Nephron progenitor cell (in vitro differentiated cells): ENCODE measurements at places on chromosomes 2 and 18.

DNA sequence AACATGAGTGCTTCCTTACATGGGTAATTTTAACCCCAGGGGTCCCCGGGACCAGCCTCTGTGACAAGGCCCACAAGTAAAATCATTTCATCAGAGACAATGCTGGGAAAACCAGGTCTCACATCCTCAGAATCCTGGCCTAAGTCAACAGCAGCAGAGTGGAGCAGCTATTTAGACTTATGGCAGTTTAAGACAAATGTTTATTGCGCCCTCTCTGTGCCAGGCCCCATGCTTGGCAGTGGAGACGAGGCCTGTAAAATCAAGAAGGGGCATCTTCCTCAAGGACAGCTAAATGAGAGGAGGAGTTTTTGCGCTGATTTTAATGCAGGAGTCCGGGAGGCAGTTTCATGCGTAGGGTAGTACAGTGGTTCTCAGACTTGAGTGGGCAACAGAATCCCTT is 56.0 kb upstream of the ACAA2 start:
- no peak for DNase-seq

GRCh38 chr2:120814352-120814751 is 78.7 kb downstream of the GLI2 start:
- DNase-seq, result no peak

- DNase-seq, result no peak
Observed at GRCh38 chr2:610491-610890, 66.7 kb downstream of the TMEM18 start.

DNA sequence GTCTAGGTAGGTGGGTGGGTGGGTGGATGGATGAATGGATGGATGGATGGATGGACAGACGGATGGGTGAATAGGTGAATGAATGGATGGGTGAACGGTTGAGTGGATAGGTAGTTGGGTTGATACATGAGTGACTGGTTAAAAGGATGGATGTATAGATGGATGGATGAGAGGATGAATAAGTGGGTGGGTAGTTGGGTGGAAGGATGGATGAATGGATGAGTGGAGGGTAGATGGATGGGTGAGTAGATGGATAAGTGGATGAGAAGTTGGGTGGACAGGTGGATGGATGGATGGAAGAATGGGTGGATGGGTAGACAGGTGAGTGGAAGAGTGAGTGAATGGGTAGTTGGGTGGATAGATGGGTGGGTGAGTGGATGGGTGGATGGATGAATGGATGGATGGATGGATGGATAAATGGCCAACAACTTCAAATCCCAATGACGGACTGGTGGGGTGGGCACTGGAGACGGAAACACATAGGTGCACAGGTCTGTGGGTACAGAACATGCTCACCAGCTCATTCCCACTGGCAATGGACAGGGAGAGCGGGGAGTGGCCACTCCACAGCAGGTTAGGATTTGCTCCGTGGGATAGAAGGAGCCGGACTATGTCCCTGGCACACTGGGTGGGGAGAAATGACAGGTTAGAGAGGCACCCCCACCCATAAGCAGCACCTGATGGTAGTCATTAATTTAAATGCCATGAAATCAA is 48.8 kb downstream of the ANKMY1 start:
- DNase-seq, result no peak

- no peak for DNase-seq
Observed at GRCh38 chr2:101011152-101011551, 9.1 kb downstream of the RPL31 start.

DNA sequence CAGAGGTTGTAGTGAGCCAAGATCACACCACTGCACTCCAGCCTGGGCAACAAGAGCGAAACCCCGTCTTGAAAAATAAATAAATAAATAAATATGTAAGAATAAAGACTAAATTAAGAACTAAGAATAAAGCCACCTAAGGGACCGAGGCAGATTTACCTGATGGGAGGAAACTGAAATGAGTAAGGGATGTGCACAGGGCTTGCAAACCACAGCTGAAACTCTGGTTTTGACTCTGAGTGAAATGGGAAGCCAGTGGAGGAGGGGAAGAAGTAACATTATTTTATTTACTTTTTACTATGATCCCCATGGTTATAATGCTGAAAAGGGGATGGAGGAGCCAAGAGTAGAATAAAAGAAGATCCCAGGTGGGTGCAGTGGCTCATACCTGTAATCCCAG is 107.3 kb downstream of the CABYR start:
- DNase-seq, result no peak

DNA sequence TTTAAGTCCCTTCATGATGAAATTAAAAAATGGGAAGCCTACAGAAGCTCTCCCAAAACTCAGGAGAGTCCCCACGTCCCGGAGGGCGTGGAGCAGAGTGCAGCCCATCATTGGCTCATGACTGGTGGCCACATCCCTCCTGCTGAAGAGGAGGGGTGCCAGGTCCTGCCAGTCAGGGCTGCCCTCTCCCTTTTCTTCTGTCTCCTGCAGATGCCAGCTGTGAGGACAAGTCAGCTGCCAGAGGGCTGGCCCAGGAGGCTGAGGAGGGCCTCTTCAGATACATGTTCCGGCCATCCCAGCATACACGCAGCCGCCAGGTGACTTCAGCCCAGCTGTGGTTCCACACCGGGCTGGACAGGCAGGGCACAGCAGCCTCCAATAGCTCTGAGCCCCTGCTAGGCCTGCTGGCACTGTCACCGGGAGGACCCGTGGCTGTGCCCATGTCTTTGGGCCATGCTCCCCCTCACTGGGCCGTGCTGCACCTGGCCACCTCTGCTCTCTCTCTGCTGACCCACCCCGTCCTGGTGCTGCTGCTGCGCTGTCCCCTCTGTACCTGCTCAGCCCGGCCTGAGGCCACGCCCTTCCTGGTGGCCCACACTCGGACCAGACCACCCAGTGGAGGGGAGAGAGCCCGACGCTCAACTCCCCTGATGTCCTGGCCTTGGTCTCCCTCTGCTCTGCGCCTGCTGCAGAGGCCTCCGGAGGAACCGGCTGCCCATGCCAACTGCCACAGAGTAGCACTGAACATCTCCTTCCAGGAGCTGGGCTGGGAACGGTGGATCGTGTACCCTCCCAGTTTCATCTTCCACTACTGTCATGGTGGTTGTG is 2.6 kb downstream of the INHA start:
- DNase-seq, result no peak

- no peak for DNase-seq
Observed at GRCh38 chr18:53887447-53887846, 337.0 kb downstream of the MBD2 start.

- no peak for DNase-seq
Observed at GRCh38 chr2:239268082-239268481, 132.7 kb downstream of the HDAC4 start.

GRCh38 chr18:58125756-58126155 is 81.7 kb downstream of the NEDD4L start:
- no peak for DNase-seq

DNA sequence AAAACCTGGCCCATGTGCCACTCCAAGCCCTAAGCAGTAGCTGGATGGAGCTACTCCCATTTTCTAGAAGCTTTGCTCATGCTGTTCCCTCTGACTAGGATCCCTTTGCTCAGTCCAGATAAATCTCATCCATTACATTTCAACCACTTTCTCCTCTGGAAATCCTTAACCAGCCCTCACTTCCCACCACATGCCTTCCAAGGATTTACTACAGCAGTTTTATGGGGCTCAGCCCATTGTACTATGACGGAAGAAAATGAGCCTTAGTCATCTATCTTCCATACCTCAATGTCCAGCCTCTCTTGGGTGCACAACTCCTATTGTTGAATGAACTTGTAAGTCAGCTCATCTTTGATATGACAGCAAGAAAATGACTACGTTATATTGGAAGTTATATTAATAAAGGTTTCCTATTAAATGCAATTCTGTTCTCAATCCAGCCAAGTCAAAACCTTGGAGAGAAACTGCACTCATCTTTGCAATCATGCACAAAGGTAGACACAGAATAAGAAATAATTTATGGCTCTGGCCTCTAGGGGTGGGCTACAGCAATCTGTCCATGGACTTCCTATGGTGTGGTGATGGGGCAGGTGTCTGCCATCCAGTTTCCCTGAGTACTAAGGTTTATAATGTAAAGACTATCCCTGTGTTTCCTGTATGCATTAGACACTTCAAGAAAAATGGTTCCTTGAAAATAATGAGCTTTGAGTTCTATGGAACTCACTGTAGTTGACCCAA is 3.4 kb downstream of the B4GALT6 start:
- DNase-seq, result no peak

DNA sequence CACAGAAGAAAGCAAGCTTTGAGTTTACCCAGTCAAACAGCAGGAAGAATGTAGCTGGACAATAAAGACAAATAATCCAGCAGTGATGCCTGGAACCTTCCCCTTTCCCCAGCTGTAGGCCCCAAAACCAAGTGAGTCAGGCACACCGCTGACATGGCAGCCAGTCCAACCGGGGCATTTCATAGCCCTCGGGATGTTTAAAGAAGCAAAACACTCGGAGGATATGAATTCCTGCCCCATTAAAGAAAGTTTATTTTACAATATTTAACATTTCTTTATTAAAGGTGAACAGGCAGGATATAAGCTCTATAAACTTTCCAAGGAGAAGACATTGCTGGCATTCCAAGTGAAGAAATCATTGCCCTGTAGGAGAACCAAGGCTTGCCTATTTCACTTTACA is 507.6 kb upstream of the TNP1 start:
- DNase-seq, result no peak

GRCh38 chr2:3289526-3289925 is 88.1 kb downstream of the EIPR1 start:
- no peak for DNase-seq

DNA sequence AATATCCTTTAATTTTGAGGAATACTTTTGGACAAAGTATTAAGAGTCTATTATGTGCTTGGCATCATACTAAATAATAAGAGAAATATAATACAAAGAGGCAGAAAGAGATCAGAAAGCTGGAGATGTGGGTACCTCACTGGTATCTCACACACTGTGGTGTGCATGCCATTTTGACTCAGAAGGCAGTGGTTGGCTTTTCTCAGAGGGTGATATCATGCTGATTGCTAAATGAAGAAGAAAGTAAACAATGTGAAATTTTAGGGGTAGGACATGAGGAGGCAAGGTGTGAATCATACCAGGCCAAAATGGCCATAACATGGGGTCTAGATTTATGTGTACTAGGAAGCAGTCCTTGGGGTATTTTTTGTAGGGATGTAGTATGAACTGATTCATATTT is 16.6 kb upstream of the SPOPL start:
- no peak for DNase-seq

DNA sequence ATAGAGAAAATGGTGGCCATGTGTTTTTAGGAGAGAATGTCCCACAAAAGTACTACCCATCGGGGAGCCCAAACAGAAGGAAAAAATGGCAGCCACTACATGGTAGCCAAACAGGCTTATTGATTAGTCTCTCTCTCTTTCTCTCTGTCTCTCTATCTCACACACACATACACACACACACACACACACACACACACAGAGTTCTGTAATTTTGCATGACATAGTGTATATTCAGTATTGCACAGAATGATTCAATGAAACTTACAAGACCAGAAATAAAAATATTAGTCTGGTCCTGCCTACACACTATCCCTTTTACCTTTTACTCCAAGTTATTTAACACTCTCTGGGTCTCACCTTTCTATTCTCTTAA is 124.8 kb upstream of the SLC39A10 start:
- no peak for DNase-seq

DNA sequence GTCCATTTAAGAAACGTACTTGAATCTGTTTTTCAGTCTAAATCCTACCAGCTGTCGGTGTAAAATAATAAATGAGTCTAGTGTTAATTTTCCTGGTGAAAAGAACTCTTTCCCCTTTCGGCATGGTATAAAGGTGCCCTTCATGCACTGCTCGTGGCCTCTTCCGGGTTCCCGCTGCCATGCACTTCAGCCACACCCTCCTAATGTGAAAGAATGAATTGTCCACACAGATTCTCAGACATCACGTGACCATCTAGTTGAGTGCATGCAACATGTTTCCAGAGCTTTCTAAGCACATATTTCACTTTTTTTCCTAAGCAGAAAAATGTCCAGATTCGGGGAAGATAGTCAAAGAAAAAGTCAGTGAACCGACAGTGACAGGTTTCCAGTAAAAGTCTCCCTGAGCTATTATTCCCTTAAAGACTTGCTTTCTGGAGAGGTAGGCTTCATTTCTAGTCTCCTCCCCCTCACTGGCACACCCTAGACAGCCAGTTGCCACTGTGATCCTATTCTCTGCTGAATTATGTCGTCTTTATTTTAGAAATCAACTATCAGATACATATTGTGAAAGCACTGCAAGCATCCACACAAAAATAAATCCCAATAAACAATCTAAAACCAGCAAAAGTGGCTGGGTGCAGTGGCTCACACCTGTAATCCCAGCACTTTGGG is 65.9 kb upstream of the RPL31 start:
- DNase-seq, result no peak

DNA sequence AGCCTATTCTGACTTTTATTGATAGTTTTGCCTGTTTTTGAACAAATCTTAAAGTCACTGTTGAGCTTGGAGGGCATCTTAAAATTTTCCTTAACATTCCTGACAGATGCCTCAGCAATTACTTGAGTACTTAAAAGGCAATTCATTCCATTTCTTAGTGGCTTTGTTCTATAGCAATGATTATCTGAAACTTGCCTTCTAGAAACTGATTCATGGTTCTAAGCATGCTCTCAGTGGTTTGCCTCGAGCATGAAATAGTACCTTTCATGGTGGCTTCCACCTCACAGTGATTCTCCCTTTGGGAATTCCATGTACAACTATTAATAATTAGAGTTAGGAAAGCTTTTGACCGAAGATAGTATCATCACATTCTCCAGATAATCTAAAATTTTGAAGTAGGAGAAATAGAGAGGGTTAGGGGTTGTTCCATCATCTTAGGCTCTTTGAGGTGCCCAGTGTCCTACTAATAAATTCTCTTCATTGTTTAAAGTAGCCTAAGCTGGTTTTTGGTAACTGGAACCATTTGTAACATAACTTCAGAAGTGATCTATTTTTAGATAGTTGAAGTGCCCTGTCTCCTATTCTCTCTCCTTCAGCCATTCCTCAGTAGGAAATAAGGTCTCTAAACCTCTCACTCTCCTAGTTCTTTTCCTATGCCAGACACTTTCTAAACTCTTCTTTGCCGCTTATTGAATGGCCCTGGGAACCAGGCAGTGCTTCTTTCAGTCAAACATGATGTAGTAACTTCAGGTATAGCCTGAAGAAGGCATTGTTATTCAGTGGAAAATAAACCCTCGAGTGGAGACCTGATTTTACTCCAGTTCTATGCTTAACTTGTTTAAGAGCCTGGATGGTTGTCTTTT is 156.1 kb downstream of the HAUS1 start:
- no peak for DNase-seq

DNA sequence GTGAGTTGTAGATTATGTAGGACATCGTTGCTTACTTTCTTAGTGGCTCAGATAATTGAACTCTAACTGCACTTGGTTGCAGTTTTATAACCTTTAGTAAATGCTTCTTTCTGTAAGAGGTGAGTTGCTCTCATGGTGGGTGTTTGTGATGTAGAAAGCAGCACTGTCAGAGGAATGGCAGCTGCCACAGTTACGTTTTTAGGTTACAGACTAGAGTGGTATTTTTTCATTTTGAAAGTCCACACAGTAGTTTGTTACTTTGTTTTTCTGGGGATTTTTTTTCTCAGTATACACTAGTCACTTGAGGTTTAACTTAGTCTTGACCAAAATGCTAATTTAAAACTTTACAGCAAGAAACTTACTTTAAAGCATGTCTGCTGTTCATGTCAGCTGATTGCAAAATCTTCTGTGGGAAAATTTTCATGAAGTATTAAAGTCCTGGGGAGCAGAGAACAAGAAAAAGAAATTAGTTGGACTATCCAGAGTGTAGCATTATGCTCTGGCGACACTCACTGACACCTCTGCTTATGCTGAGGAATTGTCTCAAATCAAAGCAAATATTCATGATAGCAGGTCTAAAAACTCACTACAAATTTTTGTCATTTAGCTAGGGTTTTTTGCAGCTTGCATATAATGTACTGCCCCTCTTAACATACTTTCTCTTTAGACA is 14.8 kb downstream of the AFTPH start:
- DNase-seq, result no peak

GRCh38 chr18:69969491-69969890 is 21.8 kb upstream of the CD226 start:
- no peak for DNase-seq
